Chondrocyte (in vitro differentiated cells): ENCODE measurements at places on chromosomes 7 and 10. TPM values are rescaled to one million over a fixed set of nuclear protein-coding genes. Genes with fewer than 3 reads are reported as not detected.

- no peak for DNase-seq
- H3K36me3 ChIP-seq, result no peaks in the 10 kb centered on the region
- no peaks in the 10 kb centered on the region for H3K4me1 ChIP-seq
- no peaks in the 10 kb centered on the region for H3K27me3 ChIP-seq
Observed at GRCh38 chr7:8208816-8209215, 53.2 kb downstream of the ICA1 start.

DNA sequence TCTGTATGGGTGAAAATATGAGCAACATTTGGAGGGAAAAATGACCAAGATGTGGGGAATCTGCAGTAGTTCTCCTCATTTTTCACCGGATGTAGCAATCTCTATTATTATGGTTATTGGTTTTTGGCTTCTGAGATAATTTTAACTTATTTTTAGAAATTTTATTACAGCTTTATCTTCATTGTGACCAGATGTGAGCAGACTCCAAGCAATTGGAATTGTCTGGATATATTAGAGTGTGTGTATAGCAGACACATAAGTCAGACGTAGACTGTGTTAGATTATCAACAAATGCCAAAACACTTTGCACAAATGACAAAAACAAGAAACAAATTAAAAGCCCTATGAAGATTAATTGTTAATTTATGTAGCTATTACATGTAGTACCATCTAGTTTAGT lies 249.1 kb downstream of the DNAJB9 start:
- DNase-seq, result no peak
- no peak overlapping the region for H3K27ac ChIP-seq
- peaks cover 8% of the 10 kb centered on the region for H3K27me3 ChIP-seq
- no peaks in the 10 kb centered on the region for H3K4me1 ChIP-seq
- H3K4me3 ChIP-seq, result no peak overlapping the region

GRCh38 chr10:42875798-42876341 lies 93.3 kb downstream of the BMS1 start:
- no peak overlapping the region for H3K4me3 ChIP-seq
- no peaks in the 10 kb centered on the region for H3K36me3 ChIP-seq

FAM241B gene
- total RNA-seq, result 5.0 to 13.7 TPM (median 9.7 TPM) in 3 replicates

DNA sequence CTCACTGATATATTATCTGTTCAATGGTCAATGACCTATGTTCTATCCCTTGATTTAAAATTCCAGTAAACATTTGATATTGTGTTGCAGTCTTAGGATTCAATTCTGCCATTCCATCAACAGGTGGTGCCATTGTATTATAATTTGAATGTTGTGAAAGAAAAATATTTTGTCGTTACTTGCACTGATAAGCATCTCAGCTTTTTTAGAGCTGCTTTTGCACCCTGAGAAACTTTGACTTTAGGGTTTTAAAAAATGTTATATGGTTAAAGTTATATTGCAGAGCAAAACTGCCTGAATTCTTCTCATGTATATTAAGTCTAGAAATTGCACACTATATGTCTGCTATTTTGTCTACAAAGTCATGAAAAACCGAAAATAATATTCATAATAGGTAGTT lies 18.8 kb upstream of the MINDY3 start:
- no peak for DNase-seq
- peaks cover 6% of the 10 kb centered on the region for H3K36me3 ChIP-seq
- H3K27ac ChIP-seq, result no peak overlapping the region
- no peak overlapping the region for H3K4me3 ChIP-seq
- H3K4me1 ChIP-seq, result no peaks in the 10 kb centered on the region

SUGCT gene
- total RNA-seq, result 27.1 to 38.6 TPM (median 34.4 TPM) in 3 replicates
